GM20000 (cell line): ENCODE measurements at places on chromosomes 7 and 10.

GRCh38 chr10:116868722-116869121 lies 19.4 kb downstream of the ENO4 start:
- DNase-seq: no peak

DNA sequence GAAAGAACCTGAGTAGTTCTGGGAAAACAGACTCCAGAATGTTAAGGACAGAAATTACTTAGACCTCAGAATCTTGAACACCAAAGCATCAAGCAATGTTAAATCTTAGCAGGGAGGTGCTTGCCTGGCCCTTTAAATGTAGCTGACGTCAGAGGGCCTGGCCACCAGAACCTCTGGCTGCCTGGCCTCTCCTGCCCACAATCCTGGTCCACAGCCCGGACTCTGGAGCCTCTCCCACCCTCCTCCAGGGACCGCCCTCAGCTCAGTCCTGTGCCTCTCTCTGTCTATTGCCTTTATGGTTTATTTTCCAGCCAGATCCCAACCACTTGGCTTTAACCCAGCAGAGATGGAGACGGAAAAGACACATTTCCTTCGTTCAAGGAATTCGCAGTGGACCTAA lies 42.2 kb upstream of the EGR2 start:
- DNase-seq: no peak

GRCh38 chr10:50333872-50334271 lies 82.6 kb upstream of the ASAH2 start:
- no peak for DNase-seq

GRCh38 chr7:55245271-55245723 lies 119.8 kb upstream of the LANCL2 start:
- DNase-seq: no peak

GRCh38 chr10:122441961-122442360 lies 12.5 kb upstream of the ARMS2 start:
- DNase-seq: no peak

GRCh38 chr10:97065686-97066660 lies 119.8 kb downstream of the SLIT1 start:
- DNase-seq: no peak
